ENCODE measurements at places on chromosomes 1 and 21.
A peak's percentile ranks its signal among the peaks of the same experiment; 100 is the strongest.

DNA sequence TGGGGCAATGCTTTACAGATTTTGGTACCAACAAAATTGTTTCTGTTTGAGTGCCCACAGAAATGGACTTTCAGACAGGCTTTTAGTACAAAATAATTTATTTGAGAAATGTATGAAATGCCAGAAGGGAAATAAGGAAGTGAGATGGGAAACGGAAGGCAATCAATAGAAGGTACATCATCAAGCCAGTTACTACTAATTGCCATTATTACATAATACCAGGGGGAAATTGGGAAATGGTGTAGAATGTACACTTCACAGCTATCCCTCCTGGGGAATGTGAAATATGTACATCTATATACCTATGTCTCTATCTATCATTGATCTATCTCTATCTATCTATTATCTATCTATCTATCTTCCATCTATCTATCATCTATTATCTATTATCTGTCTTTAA, 264.6 kb upstream of the B3GALT2 start:
- no peak overlapping the region for H3K4me3 ChIP-seq
- H3K27ac ChIP-seq: no peak overlapping the region
- no peaks in the 10 kb centered on the region for H3K27me3 ChIP-seq
- DNase-seq: no peak
- H3K36me3 ChIP-seq: no peaks in the 10 kb centered on the region

GRCh38 chr1:208151728-208152598, 92.2 kb downstream of the PLXNA2 start:
- no peak overlapping the region for H3K4me3 ChIP-seq
- H3K4me1 ChIP-seq: peaks cover 11% of the 10 kb centered on the region
- H3K27me3 ChIP-seq: no peaks in the 10 kb centered on the region
- DNase-seq: no peak

GRCh38 chr1:91619881-91620280, 119.2 kb downstream of the CDC7 start:
- no peaks in the 10 kb centered on the region for H3K4me1 ChIP-seq
- H3K27me3 ChIP-seq: no peaks in the 10 kb centered on the region
- H3K4me3 ChIP-seq: no peak overlapping the region
- DNase-seq: no peak
- no peak overlapping the region for H3K27ac ChIP-seq

DNA sequence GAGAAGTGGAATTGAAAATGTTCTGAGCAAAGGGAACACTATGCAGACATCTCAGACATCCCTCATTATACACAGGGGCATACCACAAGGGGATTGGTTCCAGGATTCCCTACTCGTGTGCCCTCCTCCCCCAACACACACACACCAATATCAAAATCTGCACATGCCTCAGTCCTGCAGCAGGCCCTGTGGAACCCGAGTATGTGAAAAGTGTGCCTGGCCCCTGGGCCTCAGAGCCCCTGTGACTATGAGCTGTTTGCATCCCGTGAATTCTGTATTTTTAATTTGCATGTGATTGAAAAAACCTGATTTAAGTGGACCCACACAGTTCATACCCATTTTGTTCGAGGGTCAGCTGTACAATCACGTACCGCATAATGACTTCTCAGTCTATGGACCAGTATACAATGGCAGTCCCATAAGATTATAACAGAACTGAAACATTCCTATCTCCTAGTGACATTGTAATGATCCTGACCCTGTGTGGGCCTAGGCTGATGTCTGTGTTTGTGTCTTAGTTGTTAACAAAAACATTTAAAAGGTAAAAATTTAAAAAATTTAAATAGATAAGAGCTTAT, 11.3 kb downstream of the POU2F1 start:
- H3K36me3 ChIP-seq: no peaks in the 10 kb centered on the region
- no peak overlapping the region for H3K4me3 ChIP-seq
- H3K27ac ChIP-seq: no peak overlapping the region
- H3K27me3 ChIP-seq: no peaks in the 10 kb centered on the region
- DNase-seq: no peak

DNA sequence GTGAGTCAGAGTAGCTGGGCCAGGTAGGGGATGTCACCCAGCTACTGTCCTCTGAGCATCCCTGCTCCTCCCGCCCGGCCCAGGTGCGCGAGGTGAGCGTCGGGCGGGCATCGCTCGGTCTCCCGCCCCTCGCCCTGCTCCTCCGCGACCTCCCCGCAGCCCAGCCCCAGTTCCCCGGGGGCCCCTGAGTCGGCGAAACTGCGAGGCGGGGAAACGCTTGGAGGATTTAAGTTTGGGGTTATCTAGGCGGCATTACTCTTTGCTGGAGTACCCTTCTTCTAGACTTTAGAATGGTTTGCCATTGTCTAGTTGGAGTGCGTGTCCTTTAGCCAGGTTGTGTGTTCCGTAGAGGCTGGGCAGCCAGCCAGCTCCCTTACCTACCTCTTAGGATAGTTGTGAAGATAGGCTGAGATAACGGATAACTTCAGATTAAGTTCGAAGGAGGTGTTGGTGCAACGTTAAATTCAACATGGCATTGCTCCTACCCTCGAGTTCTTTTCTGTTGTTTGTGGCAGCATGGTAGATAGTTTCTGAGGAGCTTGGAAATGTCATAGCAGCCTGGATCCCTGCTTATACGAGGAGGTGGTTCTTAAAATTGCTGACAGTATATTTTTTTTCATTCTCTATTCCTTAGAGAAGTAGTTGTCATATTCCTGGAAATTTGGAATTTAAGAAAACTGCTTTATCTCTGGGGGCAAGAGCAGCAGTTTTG, 697 bp downstream of the AGO3 start:
- no peaks in the 10 kb centered on the region for H3K4me1 ChIP-seq
- no peaks in the 10 kb centered on the region for H3K27me3 ChIP-seq
- H3K4me3 ChIP-seq: peak overlapping the region; percentile 94
- peak overlapping the region; percentile 99 for H3K27ac ChIP-seq
- DNase-seq: peak; percentile 66
- no peaks in the 10 kb centered on the region for H3K36me3 ChIP-seq

GRCh38 chr21:34968414-34969333, 80.4 kb downstream of the RUNX1 start:
- no peak for DNase-seq
- H3K4me1 ChIP-seq: no peaks in the 10 kb centered on the region
- no peak overlapping the region for H3K4me3 ChIP-seq
- no peak overlapping the region for H3K27ac ChIP-seq

DNA sequence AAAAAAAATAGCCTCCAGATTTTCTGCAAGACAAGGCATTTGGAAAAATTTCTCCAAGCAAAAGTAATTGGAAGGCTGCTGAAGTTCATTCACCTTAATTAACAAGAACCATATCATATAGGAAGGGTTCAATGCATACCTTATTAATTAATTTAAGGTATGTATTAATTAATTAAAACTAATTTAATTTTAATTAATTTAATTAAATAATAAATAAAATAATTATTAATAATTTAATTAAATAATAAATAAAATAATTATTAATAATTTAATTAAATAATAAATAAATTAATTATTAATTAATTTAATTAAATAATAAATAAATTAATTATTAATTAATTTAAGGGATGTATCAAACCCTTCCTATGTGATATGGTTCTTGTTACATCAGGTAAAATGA, 7.9 kb downstream of the OR2L13 start:
- no peaks in the 10 kb centered on the region for H3K36me3 ChIP-seq
- H3K27ac ChIP-seq: no peak overlapping the region

DNA sequence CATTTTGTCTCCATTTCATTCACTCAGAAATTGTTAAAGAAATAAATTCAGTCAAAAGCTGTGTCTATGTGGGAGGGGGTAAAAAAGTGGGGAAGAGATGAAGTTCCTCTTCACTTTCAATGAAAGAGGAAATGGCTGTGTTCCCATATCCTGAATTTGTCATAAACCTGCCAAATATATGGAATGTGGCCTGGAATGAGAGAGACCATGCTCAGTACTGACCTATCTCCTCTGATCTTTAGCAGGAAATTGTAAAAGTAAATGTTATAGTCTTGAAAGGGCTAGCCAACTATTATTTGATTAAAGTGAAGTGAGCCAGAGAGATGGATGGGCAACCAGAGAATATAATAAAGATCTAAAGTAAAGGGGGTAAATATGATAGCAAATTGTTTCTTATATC, 130.3 kb upstream of the C21orf91 start:
- no peaks in the 10 kb centered on the region for H3K27me3 ChIP-seq
- no peak for DNase-seq
- H3K36me3 ChIP-seq: no peaks in the 10 kb centered on the region
- no peak overlapping the region for H3K27ac ChIP-seq

- H3K4me3 ChIP-seq: no peak overlapping the region
- no peaks in the 10 kb centered on the region for H3K27me3 ChIP-seq
- DNase-seq: no peak
- no peak overlapping the region for H3K27ac ChIP-seq
Observed at GRCh38 chr1:234881893-234882771, 246.5 kb downstream of the TOMM20 start.

DNA sequence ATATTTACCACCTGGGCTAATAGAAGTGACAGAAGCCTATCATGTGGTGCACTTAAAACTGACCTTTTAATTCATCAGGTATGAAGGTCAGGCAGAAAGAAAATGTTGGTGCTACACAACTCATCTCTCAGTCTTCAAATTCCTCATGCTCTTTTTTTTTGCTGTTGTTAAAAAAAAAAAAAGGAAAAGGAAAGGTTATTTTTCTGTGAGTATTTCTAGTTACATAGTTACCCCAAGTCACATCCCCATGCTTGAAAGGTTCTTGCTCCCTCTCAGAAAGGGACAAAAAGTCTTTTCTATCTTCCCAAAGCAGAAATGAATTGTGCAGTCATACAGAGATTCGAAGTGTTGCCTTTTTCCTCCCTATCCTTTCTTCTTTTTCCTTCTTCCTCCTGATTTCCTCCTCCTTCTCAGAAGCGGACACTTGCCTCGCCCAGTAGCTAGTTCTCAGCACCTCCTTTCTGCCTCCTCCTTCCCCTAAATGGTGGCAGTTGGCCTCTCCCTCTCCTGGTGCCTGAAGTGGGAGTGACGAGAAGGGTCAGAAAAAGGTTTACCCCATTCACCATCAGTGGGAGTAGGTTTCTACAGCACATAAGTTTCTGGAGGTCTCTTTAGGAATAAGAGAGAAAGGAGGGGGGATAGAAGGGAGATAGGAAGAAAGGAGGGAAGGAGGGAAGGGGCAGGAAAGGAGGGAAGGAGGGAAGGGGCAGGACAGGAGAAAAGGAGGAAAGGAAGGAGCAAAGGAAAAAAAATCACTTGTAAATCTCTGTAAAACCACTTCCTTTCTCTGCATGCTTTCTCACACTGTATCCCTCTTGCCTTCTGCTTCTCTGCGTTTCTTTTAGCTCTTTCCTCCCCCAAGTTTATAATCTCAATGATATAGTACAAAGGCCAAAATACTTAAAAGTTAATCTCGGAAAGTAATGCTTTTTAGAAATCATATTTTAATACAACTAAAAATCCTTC, 20.4 kb upstream of the C1orf105 start:
- no peaks in the 10 kb centered on the region for H3K27me3 ChIP-seq
- H3K4me1 ChIP-seq: no peaks in the 10 kb centered on the region
- peak; percentile 29 for DNase-seq
